T-helper 22 cell (primary cell): ENCODE measurements at places on chromosomes 5 and 9.

DNA sequence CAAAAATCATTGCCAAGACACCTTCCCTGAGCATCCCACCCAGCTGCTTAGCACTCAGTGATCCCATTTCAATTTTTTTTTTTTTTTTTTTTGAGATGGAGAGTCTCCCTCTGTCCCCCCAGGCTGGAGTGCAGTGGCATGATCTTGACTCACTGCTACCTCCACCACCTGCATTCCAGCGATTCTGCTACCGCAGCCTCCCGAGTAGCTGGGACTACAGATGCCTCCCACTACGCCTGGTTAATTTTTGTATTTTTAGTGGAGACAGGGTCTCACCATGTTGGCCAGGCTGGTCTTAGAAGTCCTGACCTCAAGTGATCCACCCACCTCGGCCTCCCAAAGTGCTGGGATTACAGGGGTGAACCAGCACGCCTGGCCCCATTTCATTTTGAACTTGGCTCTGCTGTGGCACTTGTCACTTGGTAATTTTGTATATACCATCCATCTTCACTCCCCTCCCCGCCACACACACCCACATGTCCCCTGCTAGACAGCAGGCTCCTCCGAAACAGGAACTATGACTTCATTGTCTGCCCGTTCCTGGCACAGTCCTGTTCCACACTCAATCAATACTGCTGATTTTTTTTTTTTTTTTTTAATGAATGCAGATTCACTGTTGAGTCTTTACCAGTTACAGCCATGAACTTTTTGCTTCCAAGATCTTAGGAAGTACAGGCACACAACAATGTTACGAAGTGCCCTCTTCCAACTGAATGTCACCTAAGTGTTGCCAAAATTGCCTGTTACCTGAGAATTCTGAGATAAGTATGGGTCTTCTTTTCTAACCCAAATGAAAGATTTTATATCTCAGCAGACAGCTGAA, 17.3 kb upstream of the ZBTB34 start:
- no peak for DNase-seq

- no peak for DNase-seq
Observed at GRCh38 chr5:134561871-134562296, 36.4 kb downstream of the JADE2 start.

DNA sequence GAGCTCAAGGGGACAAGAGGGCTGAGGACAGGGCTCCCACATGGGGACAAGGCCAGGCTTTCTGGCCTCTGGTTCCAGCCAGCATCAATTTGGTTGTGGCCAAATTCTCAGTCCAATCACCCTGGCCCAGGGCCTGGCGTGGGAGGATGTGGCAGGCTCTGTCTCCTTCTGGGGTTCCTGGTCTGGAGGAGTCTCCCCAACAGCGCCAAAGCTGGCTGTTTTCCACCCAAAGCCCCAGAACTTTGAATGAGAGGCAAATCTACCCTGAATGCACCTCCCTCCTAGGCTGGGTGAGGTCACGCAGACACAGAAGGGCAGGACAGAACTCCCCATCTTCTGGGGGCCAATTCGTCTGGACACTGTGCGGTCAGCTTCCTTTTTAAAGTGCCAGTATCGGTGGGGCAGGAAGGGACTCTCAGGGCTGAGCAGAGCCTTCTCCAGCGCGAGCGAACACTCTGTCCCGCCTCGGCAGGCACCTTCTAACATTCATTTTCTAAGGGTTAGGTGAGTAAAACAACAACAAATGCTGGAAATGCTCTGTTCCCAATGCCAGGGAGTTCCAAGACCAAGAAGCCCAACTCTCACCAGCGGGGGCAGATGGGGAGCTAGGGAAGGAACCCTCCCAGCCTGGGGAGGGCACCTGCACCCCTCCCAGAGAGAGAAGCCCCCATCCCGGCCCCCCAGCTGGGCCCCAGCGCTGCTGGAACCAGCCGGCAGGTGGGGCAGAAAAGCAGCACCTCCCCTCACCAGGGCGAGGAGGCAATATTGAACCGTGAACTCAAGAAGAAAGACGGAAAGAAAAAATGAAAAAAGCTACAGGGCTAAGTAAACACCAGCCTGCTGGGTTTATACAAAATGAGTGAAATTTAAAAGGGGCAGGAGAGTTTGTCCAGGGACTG, 3.7 kb upstream of the DPM2 start:
- DNase-seq, result no peak

GRCh38 chr5:171888051-171888481, 102.4 kb downstream of the SMIM23 start:
- no peak for DNase-seq

GRCh38 chr5:132764671-132765238, 12.3 kb downstream of the SEPTIN8 start:
- no peak for DNase-seq

DNA sequence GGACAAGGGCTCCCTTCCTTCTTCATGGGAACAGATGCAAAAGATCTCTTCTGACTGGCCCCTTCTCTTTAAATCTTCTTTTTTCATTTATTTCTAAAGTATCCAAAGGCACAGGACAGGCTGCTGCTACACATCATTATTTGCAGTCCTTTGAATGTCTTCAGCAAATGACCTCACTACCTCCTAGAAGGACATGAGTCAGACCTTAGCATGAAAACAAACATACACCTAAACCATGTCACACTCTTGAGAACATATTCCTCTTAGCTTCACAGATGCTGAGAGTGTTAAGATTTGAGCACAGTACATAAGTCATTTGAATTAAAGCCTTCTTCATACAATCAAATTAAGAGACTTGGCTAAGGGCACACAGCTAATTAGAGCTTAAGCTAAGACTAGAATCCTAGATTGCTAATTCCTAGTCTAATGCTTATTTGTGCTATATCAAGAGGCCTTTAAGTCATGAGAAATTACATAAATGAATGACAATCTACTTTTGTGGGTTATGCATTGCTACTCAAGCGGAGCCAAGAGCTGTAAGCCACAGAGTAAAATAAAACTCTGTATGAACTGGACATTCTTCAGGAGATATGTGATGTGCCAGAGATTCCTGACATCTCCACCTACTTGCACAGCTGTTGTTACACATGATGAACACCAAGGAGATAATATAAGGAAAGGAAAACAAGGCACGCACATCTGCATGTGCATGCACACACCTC, 109.1 kb upstream of the PTGER4 start:
- DNase-seq, result no peak

DNA sequence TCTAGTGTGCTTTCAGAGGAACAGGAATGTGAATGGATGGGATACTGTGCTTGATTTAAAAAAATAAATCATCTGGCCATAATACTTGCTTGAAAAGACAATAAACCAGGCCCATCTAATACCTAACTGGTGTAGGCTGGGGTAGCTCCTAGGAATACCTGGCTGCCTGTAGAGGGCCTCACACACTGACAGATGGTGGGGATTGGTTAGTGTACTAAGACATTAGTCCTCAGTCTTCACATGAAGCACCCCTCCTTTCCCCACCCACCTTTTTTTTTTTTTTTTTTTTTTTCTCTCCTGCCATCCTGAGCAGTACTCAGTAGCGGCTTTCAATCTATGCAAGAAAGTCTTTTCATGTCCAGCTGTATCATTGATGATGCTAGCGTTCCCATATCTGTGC, 130.5 kb downstream of the ADGRV1 start:
- DNase-seq, result no peak

GRCh38 chr5:57231607-57232006, 57.7 kb downstream of the GPBP1 start:
- DNase-seq, result no peak

- DNase-seq, result no peak
Observed at GRCh38 chr9:106771608-106772007, 91.4 kb upstream of the ZNF462 start.

GRCh38 chr9:70580606-70581195, 166.2 kb upstream of the KLF9 start:
- no peak for DNase-seq

GRCh38 chr9:131277287-131277909, 1.1 kb upstream of the FAM78A start:
- no peak for DNase-seq

GRCh38 chr5:87876616-87877015, 392.0 kb downstream of the TMEM161B start:
- no peak for DNase-seq

DNA sequence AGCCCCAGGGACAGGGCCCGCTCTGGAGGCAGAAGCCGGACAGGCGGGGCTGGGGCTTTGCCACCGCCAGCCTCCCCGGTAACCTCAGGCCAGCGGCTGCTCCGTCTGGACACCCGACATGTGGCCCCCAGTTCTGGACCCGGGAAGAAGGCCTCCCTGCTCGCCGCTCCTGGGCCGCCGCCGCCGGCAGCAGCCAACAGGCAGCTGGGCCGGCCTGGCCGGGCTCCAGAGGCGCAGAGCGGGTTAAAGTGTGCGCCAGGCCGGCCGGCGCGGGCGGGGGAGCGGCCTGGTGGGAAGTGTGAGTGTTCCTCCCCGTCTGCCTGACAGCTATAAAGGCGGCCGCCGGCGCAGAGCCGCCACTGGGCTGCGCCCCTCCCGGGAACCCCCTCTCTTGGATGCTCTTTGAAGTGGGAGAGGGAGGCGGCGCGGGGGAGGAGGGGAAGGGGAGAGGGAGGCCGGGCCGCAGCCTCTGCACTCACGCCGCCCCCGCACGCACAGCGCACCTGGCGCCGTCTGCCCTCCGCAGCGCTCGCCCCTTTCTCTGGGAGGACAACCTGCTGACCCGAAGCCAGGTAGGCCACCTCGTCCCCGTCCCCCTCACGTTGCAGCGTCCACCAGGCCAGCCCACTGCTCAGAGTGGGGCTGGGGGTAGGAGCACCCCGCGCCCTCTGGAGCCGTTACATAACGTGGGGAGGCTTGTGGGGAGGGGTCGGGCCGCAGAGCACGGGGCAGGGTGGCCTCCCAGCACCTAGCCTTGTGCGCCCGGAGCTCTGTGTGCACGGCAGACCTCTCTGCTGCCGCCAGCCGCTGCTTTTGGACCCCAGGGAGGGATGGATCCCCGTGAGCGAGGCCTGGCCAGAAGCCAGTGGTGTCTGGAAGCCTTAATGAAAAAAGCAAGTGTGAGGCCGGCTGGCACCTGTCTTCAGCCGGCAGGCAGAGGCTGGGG, at the start of gene ADAMTSL2:
Gene ADAMTSL2 (plus strand): TSS at position 359 of the 946 bp plus-strand sequence. CDS start 2,009 bp downstream, outside the sequence.
- DNase-seq, result no peak
